Fibroblast of lung (primary cell): ENCODE measurements at places on chromosomes 11 and 22. TPM values are rescaled to one million over a fixed set of nuclear protein-coding genes. Genes with fewer than 3 reads are reported as not detected.

- no peak for DNase-seq
Observed at GRCh38 chr11:94139416-94139815, 10.8 kb downstream of the PANX1 start.

Gene TMPRSS5
- total RNA-seq: under 0.01 and 0.17 TPM in 2 replicates

Gene APOL4
- total RNA-seq: 2.0 and 2.1 TPM in 2 replicates

DNA sequence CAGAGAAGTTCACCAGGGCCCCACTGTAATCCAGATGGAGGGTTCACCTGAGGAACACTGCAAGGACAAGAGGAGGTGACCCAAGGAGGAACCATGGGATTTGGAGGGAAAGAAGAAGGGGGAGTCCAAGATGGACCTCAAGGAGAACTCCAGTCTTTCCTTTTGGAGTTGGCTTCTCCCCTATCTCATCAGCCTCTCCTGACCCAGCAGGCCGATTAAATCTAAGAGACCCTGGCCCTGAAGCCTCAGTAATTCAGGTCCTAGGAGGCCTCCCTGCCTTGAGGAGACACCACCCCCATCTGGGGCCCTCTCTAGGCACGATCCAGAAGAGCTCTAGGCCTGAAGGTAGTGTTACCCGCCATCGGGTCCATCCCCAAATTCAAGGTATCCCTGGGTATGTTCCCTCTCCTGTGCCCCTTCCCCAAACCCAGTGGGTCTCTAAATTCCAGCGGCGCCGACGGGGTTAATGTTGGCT lies 15.1 kb upstream of the DGKZ start:
- DNase-seq: no peak

- peak; percentile 92 for DNase-seq
Observed at GRCh38 chr11:114159802-114160632, 100.5 kb downstream of the ZBTB16 start.

- DNase-seq: no peak
Observed at GRCh38 chr11:112836256-112836602, 125.0 kb upstream of the NCAM1 start.

GRCh38 chr22:43885786-43886185 lies 6.0 kb downstream of the PNPLA5 start:
- no peak for DNase-seq

Gene C22orf23
- 0.17 and 0.26 TPM in 2 replicates for total RNA-seq

Gene DUSP8
- 0.51 and 0.66 TPM in 2 replicates for total RNA-seq

Gene OLFML1
- total RNA-seq: 20.0 and 22.8 TPM in 2 replicates

GRCh38 chr11:61890529-61891330 lies 615 bp downstream of the FADS3 start:
- peak; percentile 80 for DNase-seq

- DNase-seq: no peak
Observed at GRCh38 chr11:119350302-119350701, 3.8 kb upstream of the MFRP start.

Gene FOLH1
- 0.51 and 1.2 TPM in 2 replicates for total RNA-seq

DNA sequence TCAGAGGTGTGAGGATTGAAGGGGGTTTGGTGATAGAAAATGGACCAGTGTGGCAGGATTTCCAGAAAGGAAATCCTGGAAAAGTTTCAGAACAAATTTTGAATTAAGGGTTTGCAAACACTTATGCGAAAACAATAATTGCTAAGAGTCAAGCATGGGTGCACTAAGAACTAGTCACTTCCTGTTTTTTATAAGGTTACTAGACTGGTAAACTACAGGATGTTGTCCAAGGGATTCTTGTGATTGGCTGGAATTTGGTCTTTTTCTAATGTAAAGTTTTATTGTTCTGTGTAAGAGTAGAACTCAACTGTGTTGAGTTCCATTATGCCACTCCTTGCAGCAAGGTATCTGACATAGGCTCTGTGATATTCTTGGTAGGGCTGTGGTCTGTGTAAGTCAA lies 54.1 kb downstream of the LIF start:
- no peak for DNase-seq

DNA sequence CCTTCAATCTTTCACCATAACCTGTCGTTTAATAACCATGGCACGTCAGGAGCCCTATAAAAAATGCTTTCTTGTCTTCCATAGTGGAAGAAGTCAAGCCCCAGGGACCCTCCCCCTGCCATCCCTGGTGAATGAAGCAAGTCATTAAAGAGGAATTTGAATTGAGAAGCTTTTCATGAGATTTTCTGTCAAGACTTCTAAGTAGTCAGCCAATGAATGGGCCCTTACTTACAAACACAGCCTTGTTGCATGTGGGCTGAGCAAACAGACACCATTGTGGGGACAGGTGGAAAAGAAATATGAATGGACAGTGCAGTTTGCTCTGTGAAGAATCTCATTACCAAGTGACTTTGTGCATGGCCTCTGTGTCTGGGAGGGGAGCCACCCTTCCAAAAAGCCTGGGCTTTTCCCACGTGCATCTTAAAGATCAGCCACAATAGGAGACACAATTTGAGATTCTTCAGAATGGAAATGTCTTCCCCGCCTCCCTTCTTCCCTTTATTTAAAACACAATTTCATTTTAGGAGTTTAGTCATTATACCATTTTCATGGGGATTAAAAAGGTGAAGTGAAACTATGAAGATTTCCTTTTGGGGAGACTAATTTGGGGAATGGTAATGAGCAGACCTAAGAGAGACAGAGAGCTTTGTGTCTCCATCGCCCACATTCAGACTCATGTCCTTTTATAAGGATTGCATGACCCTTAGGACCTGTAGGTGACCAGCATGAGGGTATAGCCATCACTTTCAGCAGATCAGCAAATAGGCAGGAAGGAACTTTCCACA lies 152.0 kb downstream of the LRRC4C start:
- DNase-seq: no peak

DNA sequence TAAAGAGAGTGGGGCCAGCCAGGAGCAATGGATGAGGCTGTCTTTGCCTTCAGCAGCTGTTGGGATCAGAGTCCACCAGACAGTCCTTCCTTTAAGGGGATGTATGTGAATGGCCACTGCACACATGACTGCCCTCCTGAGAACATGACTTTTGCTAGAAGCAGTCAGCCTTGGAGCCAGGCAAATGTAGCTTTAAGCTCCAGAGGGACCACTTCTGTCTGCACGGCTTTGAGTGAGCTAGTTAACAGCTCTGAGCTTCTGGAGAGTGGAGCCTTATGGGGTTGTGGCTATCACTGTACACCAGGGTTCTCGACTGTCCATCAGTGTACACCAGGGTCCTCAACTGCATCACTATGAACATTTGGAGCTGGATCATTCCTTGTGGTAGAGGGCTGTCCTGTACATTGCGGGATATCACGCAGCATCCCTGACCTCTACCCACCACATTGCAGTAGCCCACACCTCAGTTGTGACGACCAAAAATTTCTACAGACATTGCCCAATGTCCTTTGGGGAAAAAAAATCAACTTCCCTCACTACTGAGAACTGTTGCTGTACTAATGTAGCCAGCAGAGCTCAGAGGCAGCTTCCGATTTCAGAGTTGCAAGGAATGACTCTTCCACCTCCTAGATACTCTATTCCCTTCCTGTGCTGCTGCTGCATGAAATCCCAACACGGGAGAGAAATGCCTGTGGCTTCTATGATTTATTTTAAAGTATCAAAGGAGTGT lies 169.4 kb downstream of the MYO18B start:
- no peak for DNase-seq

- no peak for DNase-seq
Observed at GRCh38 chr22:29742326-29742725, 22.5 kb downstream of the CABP7 start.

Gene PHLDA2
- total RNA-seq: 4.1 and 6.8 TPM in 2 replicates

Gene VSIG2
- not detected in 2 replicates for total RNA-seq

DNA sequence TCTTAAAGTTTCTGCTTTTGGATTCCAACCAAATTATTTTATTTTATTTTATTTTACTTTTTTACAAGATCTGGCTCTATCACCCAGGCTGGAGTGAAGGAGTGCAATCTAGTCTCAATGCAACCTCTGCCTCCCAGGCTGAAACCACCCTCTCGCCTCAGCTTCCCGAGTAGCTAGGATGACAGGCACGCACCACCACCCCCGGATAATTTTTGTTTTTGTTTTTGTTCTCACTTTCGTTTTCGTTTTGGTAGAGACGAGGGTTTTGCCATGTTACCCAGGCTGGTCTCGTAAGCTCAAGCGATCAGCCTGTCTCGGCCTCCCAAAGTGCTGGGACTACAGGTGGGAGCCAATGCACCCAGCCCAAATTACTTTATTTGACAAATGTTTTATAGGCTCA lies 219.8 kb downstream of the ETS1 start:
- no peak for DNase-seq
